Neural progenitor cell (in vitro differentiated cells): ENCODE measurements at places on chromosomes 12 and 14.

DNA sequence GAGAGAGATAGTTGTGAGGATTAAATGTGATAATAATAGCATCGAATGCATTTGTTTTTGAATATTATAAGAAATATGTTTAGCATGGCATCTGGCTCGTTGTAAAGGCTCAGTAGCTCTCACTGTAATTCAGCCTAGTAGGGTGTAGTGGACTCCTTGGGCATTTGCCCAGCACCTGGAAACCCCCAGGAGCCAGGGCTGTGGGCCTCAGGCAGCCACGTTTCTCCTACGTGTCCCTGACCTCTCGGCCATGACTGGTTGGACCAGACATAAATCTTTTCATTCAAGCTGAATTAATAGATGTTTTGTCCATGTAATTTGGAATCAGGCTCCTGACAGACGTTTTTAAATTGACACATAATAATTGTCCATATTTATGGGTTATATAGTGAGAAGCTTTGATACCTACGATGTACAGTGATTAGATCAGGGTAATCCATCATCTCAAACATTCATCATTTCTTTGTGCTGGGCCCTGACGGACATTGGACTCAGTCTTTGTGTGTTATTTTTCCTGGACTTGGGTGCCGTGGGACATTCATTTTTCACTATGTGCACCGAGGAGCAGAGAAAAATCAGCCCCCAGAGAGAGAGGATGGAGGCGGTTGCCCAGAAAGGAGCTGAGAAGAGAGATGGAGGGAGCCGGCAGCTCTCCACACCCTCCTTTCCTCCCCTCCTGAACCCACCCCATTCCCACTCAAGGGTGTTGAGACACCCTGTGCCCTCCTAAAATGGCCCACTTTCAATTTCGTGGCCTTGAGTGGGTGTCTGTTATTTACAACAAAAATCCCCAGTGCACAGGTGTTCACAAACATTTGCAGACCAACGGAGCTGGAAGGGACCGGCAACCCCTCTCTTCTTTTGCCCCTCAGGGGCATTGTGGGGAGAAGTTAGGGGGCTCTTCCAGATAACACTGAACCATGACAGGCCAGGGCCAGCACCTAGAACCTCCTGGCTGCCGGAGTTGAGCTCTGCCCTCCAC lies 296.4 kb downstream of the DPF3 start:
- no peak for DNase-seq

GRCh38 chr12:84058136-84058535 lies 854.5 kb downstream of the SLC6A15 start:
- DNase-seq, result peak; percentile 9

DNA sequence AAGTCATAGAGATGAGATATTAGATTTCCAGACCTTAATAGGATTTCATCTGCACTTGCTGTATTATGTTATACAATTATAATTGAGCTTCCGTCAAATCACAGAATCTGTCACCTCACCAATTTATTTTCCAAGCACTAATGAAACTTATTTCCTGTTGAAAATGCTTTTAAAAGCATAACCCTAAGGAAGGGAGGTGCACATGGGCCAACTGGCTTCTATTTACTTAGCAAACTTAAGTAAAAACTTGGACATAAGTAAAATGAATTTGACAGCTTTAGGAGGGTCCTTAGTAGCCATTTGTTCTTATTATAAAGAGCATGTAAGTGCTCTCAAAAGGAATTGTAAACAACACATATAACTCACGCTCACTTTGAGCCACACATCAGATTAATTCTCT lies 462.2 kb upstream of the TMPO start:
- no peak for DNase-seq

- DNase-seq, result no peak
Measured at GRCh38 chr14:58912799-58913432, 275.2 kb downstream of the DACT1 start.
